ENCODE measurements at places on chromosomes 13 and 19. TPM values are rescaled to one million over a fixed set of nuclear protein-coding genes. Genes with fewer than 3 reads are reported as not detected.
A peak's percentile ranks its signal among the peaks of the same experiment; 100 is the strongest.

HIPK4 gene
- not detected for total RNA-seq

- DNase-seq = no peak
Measured at GRCh38 chr13:34153428-34154180, 335.7 kb downstream of the RFC3 start.

UFM1 gene
- total RNA-seq = 67.7 TPM

DNA sequence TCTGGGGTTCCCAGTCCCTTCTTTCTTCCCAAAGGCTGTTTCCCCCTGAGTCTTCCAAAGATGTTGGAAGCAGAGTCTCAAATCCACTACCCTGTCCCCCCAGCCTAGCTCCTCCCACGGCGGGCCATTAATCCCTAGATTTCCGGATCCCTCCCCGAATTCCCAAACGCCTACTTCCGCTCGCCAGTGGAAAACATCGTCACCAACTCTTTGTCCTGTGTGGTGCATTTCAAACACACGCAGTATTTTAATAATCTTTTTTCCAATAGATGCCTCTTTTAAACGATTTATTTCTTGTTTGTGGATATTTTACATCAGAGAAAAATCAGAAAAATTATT lies 610 bp downstream of the ZNF791 start:
- DNase-seq = peak; percentile 85

- no peak for DNase-seq
Measured at GRCh38 chr13:21478881-21479808, 20.0 kb upstream of the ZDHHC20 start.
